ENCODE measurements at places on chromosomes 2 and 18. TPM values are rescaled to one million over a fixed set of nuclear protein-coding genes. Genes with fewer than 3 reads are reported as not detected.

The LIPG gene
- 29.7 TPM for total RNA-seq

The SLC40A1 gene
- total RNA-seq = 9.5 TPM

The CPO gene
- total RNA-seq = 0.12 TPM

The PSMA8 gene
- total RNA-seq = not detected

The GRHL1 gene
- 0.37 TPM for total RNA-seq

The MC2R gene
- total RNA-seq = not detected

The CERKL gene
- total RNA-seq = under 0.01 TPM

The INHBB gene
- total RNA-seq = not detected

The ABCG8 gene
- total RNA-seq = not detected

The CHN1 gene
- 5.4 TPM for total RNA-seq

The MYO7B gene
- under 0.01 TPM for total RNA-seq

The RFX8 gene
- total RNA-seq = 15.3 TPM

The EIF2AK3 gene
- 28.2 TPM for total RNA-seq

The TNS1 gene
- 64.6 TPM for total RNA-seq

The LOXL3 gene
- total RNA-seq = 28.0 TPM

The RAD51AP2 gene
- not detected for total RNA-seq

The CAMKMT gene
- total RNA-seq = 7.6 TPM

The GTF2A1L gene
- 0.11 TPM for total RNA-seq

The FOXD4L1 gene
- total RNA-seq = 0.12 TPM

The NCKAP5 gene
- 1.6 TPM for total RNA-seq

The AQP4 gene
- total RNA-seq = not detected

The SLC4A3 gene
- total RNA-seq = 9.5 TPM

The STON1 gene
- total RNA-seq = 8.2 TPM

The NEU2 gene
- total RNA-seq = not detected

Data from uterine smooth muscle cell (primary cell).